ENCODE measurements at places on chromosomes 11 and 22.

DNA sequence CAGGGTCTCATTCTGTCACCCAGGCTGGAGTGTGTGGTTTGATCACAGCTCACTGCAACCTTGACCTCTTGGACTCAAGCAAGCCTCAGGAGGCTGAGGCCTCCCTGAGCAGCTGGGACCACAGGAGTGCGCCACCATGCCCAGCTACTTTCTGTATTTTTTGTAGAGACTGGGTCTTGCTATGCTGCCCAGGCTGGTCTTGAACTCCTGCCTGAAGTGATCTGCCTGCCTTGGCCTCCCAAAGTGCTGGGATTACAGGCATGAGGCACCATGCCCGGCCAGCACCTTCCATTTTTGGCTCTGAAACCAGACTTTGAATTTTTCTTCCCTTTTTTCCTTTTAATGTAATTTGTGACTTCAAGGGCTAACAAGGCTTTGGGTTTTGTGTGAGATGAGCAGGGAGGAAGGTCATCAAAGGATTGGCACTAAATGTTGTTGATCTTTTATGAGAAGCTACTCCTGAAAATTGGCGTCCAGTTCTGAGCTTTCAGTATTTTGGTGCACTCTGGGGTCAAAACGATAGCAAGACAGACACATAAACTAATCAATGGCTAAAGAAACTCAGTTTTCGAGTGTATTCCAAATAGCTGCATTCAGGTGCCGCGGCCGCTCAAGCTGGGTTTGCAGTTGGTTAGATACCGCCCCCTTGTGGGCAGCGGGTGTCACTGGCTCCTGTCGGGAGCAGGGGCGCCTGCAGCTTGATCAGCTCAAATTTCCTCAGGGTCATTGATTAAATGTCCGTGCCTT, 51.9 kb upstream of the CLMP start:
- DNase-seq = peak; percentile 45

DNA sequence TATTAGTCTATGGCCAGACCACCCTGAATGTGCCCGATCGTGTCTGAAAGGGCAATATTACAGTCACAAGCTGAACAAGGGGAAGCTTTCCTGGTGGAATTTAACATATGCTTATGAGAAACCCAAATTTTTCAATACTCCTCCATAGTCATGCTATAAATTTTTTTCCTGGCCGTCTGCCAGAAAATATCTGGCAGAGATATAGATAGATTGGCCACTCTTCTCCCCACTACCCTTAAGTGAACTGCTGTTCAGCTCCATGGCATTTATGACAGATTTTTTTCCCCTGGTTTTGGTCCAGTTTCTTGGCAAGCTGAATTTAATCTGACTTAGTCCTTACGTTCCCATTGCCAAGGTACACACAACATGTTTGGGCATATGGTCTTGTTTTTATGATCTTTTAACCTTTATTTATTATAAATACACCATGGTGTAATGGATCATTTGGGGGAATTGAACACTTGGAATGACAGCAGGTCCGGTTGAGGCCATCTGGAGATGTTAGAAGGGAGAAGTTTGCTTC, 328.5 kb downstream of the CNTN5 start:
- DNase-seq = no peak

- peak; percentile 50 for DNase-seq
Observed at GRCh38 chr11:68825571-68825970, 16.1 kb downstream of the CPT1A start.

- no peak for DNase-seq
Observed at GRCh38 chr11:76614471-76615179, 55.9 kb downstream of the LRRC32 start.

GRCh38 chr11:14519597-14519916, 629 bp downstream of the PSMA1 start:
- DNase-seq = no peak

- DNase-seq = no peak
Observed at GRCh38 chr22:28440592-28441390, 238.8 kb downstream of the TTC28 start.

- no peak for DNase-seq
Observed at GRCh38 chr11:75031224-75031753, 42.6 kb downstream of the NEU3 start.

DNA sequence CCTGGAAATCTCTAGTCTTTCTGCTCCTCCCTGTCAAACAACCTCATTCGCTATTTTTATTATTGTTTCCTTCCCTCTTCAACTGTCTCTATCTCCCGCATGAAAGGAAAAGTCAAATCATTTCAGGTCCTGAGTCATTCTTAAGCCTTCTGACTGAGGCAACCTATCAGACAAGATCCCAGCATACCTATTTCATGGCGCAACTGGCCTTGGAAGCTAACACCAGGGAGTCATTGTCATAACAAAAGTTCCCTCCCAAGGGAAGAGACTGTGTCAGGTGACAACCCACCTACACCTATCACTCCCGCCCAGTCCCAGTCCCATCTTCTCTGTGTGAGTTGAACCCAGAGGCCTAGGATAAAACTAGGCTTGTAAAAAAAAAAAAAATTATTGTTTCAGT, 10.2 kb upstream of the ARHGAP42 start:
- no peak for DNase-seq

GRCh38 chr11:26905368-26905767, 88.5 kb upstream of the FIBIN start:
- no peak for DNase-seq
